ENCODE measurements at places on chromosomes 4 and X. TPM values are rescaled to one million over a fixed set of nuclear protein-coding genes. Genes with fewer than 3 reads are reported as not detected.

DNA sequence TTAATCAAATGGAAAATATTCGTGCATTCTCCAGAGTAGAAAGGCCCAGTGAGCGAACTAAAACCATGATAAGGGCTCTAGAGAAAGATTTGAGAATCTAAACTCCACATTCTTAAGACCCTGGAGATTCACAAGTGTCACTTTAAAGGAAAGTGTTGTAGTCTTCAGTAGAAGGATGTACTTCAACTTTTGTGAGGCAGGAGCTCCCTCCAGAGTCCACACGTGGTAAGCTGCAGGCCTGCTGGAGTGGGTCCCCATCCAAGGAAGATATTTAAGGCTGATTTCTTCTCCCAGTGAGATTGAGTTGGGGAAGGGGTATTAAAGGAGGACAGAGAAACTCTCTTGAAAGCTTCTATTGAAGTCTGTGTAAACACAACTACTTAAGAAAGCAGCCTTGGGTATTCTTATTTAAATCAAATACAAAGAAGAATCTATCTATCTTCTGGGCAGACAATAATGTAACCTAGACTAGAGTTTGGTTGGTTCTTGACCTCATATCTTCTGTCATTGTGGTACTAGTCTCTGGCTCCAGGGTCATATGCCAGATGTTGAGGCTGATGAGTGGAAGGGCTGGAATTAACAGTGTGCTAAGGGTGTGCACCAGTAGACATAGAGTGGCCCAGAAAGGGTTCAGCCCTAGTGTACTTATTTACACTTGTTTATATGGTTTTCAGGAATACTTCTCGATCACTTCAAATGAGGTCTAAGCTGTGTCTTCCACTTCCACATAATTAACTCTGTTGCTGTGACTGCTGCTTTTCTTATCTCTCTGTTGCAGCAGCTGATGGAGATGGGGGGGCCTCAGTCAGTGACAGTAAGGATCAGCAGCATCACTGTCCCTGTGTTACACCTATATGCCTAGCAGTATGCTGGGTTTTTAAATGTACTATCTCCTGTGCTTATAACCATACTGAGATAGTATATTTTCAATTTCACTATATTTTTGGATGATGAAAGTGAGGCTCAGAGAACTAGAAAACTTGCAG lies 76.1 kb downstream of the HMGB2 start:
- peak; percentile 75 for DNase-seq

Gene GPC4
- 0.22 TPM for total RNA-seq

Gene IGFBP7
- total RNA-seq, result 1,907 TPM

Gene GPR119
- total RNA-seq, result not detected

- no peak for DNase-seq
Measured at GRCh38 chr4:11366859-11367258, 61.8 kb downstream of the HS3ST1 start.

GRCh38 chr4:43132010-43132582 lies 239.6 kb downstream of the GRXCR1 start:
- DNase-seq, result peak; percentile 70

GRCh38 chr4:85147481-85148076 lies 181.1 kb upstream of the WDFY3 start:
- DNase-seq, result peak; percentile 74

DNA sequence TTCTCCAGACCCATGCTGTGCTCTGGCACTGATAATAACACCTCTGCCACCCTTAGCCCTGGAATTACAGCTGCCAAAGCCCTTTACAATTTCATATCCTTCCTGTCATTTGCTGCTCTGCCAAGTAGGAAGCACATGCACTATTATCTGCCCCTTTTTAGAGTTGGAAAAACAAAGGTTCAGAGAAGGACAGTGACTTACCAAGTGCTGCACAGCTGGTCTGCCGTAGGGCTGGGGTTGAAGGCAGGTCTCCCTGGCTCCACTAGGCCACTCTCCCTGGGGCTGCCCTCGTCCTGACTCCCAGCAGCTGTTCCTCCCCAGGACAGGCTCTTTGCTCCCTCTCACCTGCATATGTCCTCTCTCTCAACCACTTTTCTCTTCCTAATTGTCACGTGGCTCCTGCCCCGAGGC lies 73.4 kb downstream of the ANAPC4 start:
- DNase-seq, result peak; percentile 14

Gene NDNF
- total RNA-seq, result 0.44 TPM

DNA sequence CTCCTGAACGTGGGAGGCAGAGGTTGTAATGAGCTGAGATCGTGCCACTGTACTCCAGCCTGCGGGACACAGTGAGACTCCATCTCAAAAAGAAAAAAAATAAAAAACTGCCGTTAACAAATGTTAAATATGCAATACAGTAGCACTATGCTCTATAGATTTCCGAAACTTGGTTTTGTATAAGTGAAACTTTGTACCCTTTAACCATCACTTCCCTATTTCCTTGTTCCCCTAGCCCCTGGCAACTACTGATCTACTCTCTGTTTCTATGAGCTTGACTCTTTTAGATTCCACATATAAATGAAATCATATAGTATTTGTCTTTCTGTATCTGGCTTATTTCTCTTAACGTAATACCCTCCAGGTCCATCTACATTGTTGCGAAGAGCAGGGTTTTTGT lies 74.1 kb downstream of the TAB3 start:
- DNase-seq, result no peak

DNA sequence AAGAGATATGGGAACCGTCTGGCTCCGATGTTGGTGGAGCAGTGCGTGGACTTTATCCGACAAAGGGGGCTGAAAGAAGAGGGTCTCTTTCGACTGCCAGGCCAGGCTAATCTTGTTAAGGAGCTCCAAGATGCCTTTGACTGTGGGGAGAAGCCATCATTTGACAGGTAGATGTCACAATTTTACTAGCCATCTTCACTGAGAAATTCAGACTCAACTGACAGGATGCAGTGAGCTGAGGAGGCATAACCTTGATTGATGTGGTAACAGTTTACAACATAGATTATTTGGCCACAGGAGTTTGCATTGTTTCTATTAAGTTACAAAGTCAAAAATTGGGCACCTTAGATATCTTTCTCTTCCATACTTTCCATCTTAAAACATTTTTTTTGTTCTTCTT lies 417.7 kb downstream of the MAPK10 start:
- no peak for DNase-seq

DNA sequence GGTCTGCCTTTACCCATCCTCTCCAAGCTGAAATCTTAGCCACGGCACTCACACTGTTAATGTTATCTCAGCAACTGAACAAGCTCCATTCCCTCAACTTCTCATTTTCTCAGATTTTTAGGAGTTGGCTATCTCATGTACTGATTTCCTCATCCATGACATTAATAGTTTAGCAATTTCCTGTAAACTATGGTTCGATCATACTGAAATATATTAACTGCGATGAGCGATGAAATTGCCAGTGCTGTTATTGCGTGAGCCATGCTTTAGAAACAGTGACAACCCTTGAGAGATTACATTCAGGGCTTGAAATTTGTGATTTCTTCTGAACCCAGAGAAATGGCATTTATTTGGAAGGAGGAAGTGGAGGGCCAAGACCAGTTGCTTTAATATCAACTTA lies 223.7 kb downstream of the GPAT3 start:
- no peak for DNase-seq

- no peak for DNase-seq
Measured at GRCh38 chr4:74056858-74057562, 18.5 kb upstream of the CXCL3 start.

Measured in lung microvascular endothelial cell (primary cell).